ENCODE measurements at places on chromosomes 7 and 10.

- no peak for DNase-seq
Observed at GRCh38 chr10:81882011-81882410, 7.0 kb downstream of the NRG3 start.

- no peak for DNase-seq
Observed at GRCh38 chr10:102546606-102547320, 43.0 kb downstream of the SUFU start.

- DNase-seq = no peak
Observed at GRCh38 chr7:27501001-27501400, 161.7 kb downstream of the HIBADH start.

- no peak for DNase-seq
Observed at GRCh38 chr10:806451-807162, 117.1 kb upstream of the DIP2C start.

GRCh38 chr10:43238462-43238861 is 28.4 kb downstream of the RASGEF1A start:
- no peak for DNase-seq

DNA sequence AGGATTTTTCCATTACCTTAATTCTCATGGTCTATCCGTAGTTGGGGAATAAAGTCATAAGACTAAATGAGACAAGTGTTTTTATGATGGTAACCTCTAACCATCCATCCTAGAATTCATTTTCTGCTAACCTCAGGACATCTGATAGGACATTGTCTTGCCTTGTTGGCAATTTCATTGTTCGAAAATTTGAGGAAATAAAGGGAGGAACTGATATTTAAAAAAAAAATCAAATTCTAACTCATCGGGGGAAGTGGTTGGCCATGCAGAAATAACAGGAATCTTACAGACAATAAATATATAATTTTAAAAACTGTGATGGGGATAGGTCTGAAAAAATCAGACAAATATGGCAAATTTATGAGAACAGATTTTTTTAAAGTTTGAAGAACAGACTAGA is 21.7 kb upstream of the RHOBTB1 start:
- DNase-seq = no peak

GRCh38 chr10:30918651-30919050 is 113.0 kb downstream of the ZNF438 start:
- DNase-seq = no peak

- peak; percentile 8 for DNase-seq
Observed at GRCh38 chr7:41315764-41316163, 387.1 kb downstream of the INHBA start.

DNA sequence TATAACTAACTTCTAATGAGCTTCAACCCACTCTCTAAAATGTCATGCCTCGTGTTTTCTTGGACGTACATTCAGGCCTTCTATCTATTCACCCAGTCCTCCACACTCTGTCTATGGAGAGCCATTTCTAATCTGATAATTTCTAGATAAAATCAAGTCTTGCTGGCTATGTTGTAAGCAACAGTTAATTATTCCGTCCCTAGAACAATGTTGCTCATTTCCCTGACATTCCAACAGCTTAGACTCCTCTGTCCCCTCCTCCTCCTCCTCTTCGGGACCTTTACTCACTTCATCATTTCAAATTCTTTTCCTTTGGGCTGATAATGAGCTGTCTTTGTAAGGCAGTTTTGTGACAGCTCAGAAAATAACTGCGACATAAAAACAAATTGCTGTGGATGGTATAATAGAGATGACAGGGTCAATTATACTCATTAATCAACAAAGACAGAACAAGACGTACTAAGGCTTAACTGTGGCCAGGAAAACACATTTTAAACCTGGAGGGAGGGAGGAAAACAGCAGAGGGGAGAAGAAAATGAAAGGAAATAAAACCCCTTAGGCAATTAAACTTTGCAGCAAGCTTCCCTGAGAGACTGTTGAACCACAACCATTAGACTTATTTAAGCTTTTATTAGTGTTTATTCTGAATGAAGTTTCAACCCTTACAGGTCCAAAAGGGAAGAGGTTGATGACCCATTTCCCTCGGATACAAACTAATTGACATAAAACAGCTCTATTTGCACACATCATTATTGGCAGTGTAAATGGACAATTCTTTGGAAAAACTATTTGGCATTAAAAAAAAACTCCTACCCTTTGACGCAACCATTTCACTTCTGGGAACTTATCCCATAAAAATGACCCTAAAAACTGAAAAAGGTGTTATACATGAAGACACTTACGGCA is 179.1 kb downstream of the SFMBT2 start:
- DNase-seq = no peak

- DNase-seq = no peak
Observed at GRCh38 chr7:140617081-140617480, 23.5 kb downstream of the DENND2A start.

DNA sequence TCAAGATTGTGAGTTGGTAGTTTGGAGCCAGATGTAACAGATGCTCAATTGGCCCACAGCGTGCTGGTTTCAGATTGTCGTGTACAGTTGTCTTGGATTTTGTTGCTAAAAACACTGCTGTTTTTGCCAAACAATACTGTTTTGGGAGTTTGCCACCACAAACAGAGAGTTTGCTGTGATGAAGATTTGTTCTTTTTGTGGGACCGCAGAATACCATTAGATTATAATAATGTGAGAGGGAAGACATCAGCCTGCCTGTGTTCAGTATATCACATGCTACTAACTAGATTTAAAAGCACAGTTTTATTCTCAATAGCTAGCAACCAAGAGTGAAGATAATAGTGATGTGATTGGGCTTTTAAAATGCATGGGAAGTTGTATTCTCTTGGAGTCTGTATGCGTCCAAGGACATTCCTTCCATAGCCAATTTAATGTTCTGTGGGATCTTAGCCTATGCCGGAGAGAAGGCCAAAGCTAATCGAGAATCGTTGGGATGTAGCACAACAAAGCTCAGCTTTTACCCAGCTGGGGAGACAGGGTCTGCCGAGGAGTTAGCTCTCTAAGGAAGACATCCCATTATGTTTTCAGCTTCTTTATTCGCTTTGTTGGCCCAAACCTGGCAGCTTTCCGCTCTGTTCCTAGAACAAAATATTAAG is 18.7 kb upstream of the ITGA8 start:
- no peak for DNase-seq

Measured in NT2/D1 (cell line).